ENCODE measurements at places on chromosomes 7 and 10.

GRCh38 chr10:113527211-113527906 lies 25.5 kb upstream of the HABP2 start:
- no peak for DNase-seq

- DNase-seq = no peak
Observed at GRCh38 chr7:23120106-23120505, 14.5 kb downstream of the KLHL7 start.

DNA sequence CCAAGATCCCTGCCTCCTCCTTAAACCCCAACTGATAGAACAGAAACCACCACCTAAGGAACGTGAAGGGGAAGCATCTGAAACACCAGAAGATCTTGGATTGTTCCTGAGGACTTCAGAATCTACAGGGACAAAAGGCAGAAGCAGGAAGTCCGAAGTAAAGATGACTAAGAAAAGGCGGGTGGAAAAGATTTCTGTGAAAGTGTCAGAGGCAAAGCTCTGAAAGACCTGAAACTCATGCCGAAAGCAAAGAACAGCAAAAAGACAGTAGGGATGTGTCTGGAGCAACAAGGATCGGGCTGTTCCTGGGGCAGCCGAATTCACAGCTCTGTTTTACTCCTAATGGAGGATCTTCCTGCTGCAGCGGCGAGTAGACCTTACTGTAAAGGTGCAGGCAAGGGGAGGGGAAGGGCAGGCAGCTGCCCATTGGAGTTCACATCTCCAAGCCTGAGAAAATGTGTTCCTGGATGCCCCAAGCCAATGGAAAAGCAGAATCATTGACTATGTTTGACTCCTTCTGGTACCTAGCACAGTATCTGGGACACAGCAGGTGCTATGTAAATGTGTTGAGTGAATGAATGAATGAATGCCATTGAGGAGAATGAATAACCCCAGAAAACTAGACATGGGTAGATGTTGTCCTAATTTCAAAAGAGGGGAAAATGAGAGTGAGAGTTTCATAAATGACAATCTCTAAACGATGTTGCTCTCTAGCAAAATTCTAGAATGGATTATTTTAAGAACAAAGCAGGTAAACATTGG lies 40.4 kb downstream of the PDIA4 start:
- DNase-seq = peak; percentile 75

- DNase-seq = no peak
Observed at GRCh38 chr10:17031637-17032635, 97.7 kb downstream of the CUBN start.

DNA sequence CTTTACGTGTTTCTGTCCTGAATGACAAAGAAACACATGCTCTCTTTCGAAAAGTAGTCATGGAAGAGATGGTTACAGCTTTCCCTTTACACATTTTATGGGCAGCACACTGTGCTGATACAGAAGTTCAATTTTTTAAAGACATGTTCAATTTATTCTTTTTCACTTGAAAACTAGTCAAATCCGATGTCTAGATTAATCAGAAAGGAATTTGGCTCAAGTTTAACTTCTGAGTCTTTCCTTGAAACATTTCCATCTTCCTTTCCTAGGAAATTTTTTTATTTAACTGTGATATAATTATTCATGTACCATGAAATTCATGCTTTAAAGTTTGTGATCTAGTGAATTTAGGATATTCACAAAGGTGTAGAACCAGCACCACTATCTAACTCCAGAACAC lies 360.1 kb downstream of the TNS3 start:
- DNase-seq = no peak

DNA sequence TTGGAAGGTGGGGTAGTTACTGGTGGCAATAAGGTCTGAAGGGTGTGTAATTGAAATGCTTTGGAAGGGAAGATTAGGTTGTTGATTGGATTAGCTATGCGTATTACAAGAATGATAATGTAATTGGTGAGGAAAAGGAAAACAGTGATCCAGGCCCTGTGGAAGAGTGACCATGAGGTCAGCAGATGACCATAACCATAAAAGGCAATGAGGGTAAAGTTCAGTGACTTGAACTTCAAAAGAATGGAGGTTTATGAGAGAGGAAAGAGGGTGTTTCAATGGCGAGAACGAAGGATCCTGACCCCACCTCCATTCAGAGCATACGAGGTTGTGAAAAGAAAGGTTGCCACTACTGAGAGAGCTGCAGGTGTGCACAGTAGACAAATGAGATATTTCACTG lies 439.7 kb downstream of the CCSER2 start:
- DNase-seq = no peak

- DNase-seq = no peak
Observed at GRCh38 chr7:151125846-151126481, 39.7 kb downstream of the AGAP3 start.

DNA sequence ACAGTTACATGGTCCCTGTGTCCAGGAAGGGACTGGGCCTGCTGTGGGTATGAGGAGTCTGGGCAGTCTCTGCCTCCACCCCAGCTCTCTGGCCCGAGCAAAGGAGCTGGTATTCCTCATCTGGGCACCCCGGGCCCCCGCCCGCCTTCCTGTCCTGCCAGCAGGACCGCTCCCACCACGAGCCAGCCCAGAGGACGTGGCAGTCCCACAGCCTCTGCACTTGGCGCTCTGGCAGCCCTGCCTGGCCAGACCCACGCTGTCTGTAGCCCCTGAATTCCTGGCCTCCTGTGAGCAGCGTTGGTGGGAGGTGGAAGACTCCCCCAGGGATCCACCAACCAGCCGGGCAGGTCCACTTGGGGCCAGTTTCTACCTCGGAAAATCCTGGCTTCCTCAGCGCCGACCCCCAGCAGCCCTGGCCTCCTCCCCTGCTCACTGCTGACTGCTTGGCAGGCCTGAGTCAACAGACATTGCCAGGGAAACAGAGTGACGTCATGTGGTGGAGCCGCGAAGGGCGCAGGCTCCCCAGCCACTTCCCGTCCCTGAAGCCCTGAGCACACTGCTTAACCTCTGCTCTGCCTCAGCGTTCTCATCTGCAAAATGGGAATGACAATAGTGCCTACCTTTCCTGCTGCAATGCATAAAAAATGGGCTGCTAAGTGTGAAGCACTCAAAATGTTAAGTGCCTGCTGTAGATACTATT lies 21.6 kb upstream of the LIMK1 start:
- peak; percentile 89 for DNase-seq

GRCh38 chr7:18753972-18754610 lies 258.5 kb downstream of the HDAC9 start:
- no peak for DNase-seq

GRCh38 chr10:94358480-94358879 lies 4.3 kb downstream of the NOC3L start:
- DNase-seq = no peak

DNA sequence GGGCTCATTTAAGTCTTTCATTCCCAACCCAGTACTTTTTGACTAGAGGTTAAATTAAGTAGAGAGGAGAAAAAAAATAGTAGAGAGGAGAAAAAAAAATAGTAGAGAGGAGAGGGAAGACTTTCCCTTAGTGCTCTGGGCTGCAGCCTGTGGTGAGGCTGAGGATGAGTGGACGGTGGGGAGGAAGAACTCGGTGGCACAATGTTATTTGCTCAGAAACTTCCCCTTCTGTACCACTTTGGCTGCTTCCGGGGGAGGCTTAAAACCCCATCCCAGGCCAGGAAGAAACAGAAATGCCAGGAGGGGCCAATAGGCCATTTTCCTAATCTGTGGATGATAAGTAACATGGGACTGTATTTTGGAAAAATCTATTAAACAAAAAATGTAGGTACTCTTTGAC lies 14.6 kb upstream of the MLXIPL start:
- no peak for DNase-seq

- DNase-seq = no peak
Observed at GRCh38 chr7:45216181-45216580, 58.6 kb downstream of the RAMP3 start.

- DNase-seq = no peak
Observed at GRCh38 chr7:90412458-90413184, 9.4 kb downstream of the CLDN12 start.

GRCh38 chr10:30583778-30584415 lies 45.7 kb downstream of the LYZL2 start:
- no peak for DNase-seq

GRCh38 chr10:91251430-91252056 lies 31.1 kb downstream of the PCGF5 start:
- DNase-seq = peak; percentile 16

DNA sequence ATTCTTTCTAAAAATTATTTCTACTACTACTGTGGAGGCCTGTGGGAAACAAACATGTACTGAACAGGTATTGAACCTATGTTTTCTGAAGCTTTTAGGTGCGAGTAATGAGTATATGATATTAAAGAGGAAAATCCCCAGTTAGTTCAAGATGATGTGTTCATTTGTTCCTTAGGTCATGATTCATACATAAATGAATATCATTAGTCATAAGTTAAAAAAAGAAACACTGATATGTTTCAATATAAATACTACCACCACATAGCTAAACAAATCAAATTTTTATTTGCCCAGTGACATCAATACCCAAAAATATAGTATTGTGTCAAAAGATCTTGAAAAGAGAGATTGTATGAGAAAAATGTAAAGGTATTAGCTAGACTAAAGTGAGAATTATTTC lies 210.7 kb upstream of the GNAI1 start:
- no peak for DNase-seq

- DNase-seq = peak; percentile 84
Observed at GRCh38 chr7:36287371-36288241, 102.1 kb upstream of the ANLN start.

- DNase-seq = peak; percentile 10
Observed at GRCh38 chr10:119503821-119504220, 38.7 kb downstream of the RGS10 start.

DNA sequence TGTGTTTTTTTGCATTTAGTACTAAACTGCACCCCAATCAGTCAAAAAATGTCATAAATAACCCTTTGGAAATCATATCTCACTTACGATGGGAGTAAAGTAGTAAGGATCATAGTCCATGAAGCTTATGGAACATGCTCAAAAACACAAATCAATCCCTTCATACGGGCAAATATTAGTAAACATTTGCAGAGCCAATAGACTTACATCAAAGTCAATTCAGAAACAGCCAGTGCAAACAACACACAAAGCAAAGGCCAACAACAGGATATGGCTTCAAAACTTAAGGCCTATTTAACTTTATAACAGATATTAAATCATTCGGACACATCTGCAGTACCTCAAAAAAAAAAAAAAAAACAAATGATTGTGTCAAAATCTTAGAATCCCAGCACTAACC lies 32.1 kb downstream of the SGCE start:
- no peak for DNase-seq
